ENCODE measurements at places on chromosomes 2 and 18.

DNA sequence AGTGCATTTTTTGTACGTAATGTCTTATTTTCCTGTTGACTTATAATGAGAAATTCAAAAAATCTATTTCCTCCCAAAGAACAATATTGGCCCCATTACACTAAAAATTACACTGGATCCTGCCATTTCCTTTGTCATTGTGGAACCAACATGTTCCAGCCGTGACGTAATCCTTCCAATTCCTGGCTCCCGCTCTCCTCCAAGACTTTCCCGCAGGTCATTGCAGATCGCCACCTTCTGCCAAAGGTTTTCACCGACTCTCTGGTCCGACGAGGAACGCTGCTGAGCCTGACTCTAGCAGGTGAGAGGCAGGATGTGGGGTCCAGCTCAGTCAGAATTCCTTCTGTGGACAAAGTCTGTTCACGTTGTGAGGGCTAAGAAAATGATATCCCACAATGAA is 38.0 kb downstream of the PTGR3 start:
- no peak for DNase-seq

- no peak for DNase-seq
These were observed 353.1 kb upstream of the FANCL start for GRCh38 chr2:58594175-58594574.

- no peak for DNase-seq
These were observed 432.3 kb downstream of the PID1 start for GRCh38 chr2:228838819-228839218.

GRCh38 chr2:77328134-77328931 is 193.8 kb downstream of the LRRTM4 start:
- DNase-seq, result no peak

GRCh38 chr2:185145316-185146121 is 547.2 kb downstream of the ZNF804A start:
- DNase-seq, result no peak

- DNase-seq, result no peak
These were observed 2.2 kb downstream of the LRRTM4 start for GRCh38 chr2:77519888-77520506.

DNA sequence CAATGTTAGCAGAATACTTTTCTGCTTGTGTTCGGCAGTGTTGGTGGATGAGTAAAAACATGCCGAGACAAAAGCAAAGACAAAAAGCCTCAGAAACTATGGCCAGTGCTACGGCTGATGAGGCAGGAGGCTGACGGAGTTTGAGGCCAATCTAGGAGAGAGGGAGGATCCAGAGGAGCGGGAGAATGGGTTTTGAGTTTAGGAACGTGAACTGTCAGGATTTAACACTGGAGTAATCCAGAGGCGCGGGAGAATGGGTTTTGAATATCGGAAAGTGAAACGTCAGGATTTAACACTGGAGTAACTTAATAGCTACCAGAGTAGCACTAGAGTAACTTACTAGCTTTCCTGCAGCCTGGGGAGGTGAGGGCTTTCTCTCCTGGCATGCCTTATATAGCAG is 37.4 kb downstream of the LYPD6B start:
- peak; percentile 21 for DNase-seq

DNA sequence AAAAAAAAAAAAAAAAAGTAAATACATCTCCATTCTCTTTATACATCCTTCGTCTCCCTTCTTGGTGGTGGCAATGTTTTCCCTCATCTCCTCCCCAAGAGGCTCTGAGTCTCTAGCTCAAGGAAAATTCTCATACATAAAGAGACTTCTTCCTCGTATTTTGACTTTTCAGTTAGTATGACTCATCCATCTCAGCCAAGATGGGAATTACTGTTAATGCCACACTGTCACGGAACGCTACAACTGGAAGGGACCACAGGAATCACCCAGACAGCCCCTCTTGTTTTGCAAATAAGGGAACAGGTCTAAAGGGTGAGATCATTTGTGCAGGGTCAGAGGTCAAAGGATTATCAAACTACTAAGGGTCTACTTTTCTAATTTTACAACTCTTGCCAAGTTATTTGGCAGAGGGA is 19.5 kb downstream of the NFE2L2 start:
- no peak for DNase-seq

DNA sequence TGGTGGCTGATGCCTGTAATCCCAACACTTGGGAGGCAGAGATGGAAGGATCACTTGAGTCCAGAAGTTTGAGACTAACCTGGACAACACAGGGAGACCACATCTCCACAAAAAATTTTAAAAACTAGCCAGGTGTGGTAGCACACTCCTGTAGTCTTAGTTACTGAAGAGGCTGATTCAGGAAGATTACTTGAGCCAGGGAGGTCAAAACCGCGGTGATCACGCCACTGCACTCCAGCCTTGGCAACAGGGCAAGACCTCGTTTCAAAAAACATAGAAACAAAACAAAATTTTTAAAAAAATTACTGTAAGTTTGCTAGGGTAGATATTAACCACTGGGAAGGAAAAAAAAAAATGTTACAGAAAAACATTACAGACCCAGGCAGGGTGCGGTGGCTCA is 5.8 kb downstream of the ATL2 start:
- no peak for DNase-seq

DNA sequence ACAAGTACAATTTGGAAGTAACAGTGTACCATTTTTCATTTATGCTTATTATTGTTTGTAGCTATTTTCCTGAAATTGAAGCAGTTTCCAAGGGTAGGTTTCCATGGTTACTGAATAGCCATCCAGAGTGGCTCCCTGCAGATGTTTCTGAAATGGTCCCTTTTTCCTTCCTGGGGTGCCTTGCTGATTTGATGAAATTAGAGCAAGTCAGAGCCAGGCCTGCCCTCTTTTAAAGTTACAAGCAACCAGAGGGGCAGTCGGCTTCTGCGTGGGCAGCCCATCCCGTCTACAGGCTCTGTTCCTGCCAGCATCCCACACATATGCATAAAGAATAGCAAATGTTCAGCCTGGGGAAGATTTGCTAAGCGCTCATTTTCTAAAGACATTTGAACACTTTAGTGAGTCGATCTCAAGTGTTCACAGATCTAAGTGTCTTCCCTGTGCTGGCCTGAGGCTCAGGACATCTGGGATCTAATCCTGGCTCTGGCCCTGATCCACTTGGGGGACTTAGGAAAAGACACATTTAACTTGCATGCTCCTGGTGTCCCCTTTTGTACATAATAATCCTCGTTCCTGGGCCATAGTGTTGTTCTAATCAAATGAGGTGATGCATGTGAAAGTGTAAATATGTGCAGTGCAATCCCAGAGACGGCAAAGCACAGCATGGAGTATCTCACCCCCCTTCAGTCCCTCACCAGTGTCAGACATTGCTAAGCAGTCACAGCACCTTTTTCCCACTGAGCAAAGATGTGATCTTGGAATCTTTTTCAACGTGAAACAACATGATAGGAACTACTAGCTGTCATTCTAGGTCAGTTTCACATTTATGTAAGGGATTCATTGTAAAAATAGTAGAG is 92.2 kb downstream of the STPG4 start:
- no peak for DNase-seq

- DNase-seq, result peak; percentile 47
These were observed 132.8 kb downstream of the TPO start for GRCh38 chr2:1546023-1546591.

DNA sequence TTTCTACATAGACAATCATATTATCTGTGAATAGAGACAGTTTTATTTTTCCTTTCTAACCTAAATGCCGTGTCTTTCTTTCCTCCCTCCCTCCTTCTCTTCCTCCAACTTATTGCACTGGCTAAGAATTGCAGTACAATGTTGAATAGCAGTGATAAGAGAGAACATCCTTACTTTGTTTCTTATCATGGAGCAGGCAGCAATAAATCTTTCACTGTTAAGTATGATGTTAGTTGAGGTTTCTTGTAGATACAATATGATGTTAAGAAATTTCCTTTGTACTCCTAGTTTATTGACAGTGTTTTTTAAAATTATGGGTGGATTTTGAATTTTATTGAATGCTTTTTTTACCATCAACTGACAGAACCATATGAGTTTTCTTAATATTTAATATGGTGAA is 6.0 kb downstream of the LYPD6B start:
- DNase-seq, result no peak

DNA sequence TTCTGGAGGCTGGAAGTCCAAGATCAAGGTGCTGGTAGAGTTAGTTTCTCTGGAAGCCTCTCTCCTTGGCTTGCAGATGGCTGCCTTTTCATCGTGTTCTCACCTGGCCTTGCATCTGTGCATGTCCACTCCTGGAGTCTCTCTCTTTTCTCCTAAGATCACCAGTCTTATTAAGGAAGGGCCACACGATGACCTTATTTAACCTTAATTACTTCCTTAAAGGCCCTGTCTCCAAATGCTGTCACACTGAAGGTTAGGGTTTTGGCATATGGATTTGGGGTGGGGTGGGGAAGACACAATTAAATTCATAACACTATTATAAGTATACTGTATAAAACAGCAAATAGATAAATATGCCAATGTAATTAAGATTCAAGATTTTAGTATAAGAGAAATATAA is 402.4 kb upstream of the HS6ST1 start:
- no peak for DNase-seq

- no peak for DNase-seq
These were observed 15.7 kb downstream of the GRHL1 start for GRCh38 chr2:9967053-9967775.

DNA sequence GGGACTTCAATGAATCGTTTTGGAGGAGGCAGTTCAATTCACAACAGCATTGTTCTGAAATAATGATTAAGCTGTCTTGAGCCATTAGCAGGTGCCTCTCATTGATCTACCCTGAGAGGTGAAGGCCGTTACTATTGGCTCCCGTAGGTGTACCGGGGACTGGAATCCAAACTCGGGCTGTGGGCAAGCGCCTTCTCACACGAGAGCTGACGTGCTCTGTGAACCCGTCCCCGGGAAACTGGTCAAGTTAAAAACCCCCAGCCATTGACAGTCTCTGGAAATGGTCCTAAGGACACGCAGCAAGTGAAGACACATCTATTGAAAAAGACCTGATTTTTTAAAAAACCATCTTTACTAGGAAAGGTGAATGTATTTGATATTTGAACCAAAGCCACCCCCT is 8.1 kb upstream of the NFATC1 start:
- DNase-seq, result no peak

DNA sequence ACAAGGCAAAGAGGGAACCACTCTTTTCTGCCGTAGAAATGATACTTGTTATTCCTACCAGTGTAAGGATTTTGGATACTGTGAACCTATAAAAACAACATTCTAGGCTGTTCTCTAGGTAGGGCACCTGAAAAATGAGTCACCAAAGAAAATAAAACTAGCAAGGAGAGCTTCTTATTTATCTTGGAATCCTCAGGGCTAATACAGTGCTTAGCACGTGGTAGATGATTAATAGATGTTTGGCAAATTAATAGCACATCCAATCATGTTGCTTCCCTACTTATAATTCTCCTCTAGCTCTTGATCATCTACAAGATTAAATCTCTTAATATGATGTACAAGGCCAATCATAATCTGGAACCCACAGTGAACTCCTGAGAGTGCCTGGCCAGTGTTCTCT is 73.1 kb downstream of the AAK1 start:
- DNase-seq, result no peak

GRCh38 chr2:95307036-95307435 is 9.9 kb downstream of the KCNIP3 start:
- DNase-seq, result no peak

GRCh38 chr2:5748946-5749345 is 56.8 kb downstream of the SOX11 start:
- DNase-seq, result no peak

DNA sequence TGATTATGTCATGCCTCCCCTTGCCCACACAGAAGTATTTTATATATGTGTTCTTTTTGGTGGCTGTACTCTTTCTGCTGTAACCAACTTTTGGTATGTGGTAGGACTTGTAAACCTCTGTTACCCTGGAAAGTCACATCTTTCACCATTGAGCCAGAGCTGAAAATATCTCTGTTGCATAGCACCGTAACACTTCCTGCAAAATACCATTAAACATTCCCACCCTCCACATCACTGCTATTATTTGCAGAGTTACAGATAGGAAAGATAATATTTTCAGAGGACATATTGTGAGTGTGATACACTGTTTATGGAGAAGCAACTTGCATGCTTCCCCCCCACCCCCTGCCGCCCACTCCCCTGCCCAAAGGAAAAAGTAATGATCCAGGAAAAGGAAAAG is 44.8 kb downstream of the CAB39 start:
- no peak for DNase-seq

GRCh38 chr18:62245699-62246098 is 58.6 kb downstream of the RELCH start:
- DNase-seq, result no peak

GRCh38 chr18:13834496-13835015 is 10.6 kb downstream of the MC5R start:
- no peak for DNase-seq

DNA sequence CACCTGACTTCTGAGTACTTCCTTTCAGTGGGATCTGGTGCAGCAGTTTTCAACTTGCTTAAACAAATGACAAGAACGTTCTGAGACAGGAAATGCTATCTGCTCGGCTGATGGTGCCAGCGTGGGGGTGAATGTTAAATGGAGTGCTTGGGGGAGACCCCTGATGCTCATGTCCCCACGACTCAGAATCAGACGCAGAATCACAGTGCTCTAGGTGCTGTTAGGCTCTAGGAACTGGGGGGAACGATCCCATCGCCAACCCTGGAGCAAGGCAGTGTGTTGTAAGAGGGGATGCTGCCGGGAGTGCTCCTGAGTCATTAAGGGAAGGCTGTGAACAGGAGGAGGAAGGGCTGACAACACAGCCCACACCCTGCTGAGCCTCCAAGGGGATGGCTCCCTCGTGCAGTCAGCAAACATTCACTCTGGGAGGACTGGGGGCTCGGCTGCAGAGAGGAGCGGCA is 34.1 kb upstream of the KCNF1 start:
- no peak for DNase-seq

DNA sequence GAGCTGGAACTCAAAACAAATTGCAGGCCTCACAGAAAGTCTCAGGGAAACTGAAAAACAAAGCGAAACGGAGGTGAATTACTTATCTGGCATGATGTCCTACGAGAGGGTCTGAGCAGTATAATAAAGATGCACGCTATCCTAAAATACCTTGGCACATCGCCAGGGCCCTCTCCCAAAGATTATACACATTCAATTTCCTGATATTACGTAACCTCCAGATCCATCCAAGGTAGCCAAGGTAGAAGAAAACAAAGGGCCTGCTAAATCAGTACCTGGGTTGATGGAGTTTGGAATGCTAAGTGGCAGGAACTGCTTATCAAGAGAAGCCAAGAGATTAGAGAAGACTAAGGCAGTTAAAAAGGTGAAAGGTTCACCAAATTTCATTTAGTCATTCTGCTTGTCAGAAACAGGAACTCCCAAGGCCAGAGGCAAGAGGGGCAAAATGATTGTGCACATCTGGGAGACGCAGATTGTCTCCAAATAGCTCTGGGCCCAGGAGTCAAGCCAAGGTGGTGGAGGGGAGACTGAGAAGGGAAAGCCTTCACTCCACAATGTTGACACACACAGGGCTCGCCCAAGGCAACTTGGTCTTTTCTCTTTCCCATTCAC is 236.8 kb upstream of the ATP5MC3 start:
- no peak for DNase-seq
